Mesothelial cell of epicardium (in vitro differentiated cells): ENCODE measurements at places on chromosomes 6 and 20.

DNA sequence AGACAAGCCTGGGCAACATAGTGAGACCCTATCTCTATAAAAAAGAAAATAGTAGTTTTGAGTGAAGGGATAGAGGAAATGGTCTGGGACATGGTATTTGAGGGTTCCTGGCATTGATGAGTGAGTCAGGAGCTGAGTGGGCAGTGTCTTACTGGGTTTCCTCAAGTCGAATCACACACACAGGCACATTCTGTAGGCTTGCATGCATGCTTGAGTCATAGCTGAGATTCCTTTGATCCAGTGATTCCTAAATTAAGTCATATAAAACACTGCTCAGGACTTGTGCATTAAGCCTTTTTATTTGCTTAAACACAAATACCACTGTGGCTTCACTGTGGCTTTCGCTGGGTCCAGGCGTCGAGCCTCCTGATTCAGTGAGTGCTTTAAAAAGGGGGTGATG, 71.8 kb upstream of the TMEM181 start:
- DNase-seq, result no peak

DNA sequence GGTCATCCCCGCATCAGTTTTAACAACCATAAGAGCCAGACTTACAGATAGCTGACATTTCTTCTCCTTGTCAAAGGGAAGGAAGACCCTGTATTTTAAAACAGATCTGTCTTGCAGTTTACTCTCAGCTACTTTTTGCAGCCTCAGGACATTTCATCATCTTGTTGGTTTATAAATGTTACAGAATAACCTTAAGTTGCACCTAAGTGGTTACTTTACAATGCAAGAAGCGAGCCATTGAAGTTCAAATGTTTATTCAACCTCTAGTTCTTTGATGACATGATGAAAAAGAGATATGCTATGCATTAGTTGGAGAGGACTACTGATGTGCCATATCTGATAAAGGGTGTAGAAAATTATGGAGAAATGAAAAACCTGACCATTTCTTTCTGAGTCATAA, 187.9 kb upstream of the COL21A1 start:
- DNase-seq, result no peak

DNA sequence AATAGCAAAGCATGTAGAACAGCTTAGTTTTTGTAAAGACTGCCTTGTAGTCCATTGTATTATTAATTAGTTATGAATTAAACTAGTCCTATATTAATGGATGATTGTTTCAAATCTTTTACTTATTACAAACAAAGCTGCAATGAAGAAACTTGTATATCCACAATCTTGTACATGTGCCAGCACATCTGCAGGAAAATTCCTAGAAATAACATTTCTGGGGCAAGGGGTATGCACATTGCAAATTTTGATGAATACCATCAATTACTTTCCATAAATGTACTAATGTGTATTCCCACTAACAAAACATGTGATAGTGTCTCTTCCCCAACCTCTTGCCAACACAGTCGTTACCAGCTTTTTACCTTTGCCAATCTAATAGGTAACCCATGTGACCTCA, 73.6 kb upstream of the AKAP12 start:
- no peak for DNase-seq

- DNase-seq, result no peak
Measured at GRCh38 chr20:53943522-53944291, 126.7 kb downstream of the BCAS1 start.

- DNase-seq, result no peak
Measured at GRCh38 chr20:11103866-11104265, 430.1 kb upstream of the JAG1 start.

GRCh38 chr20:51622004-51622874, 79.7 kb upstream of the NFATC2 start:
- no peak for DNase-seq
